ENCODE measurements at places on chromosomes 4 and X.

GRCh38 chrX:94051926-94052325, 377.9 kb downstream of the FAM133A start:
- no peak for DNase-seq

DNA sequence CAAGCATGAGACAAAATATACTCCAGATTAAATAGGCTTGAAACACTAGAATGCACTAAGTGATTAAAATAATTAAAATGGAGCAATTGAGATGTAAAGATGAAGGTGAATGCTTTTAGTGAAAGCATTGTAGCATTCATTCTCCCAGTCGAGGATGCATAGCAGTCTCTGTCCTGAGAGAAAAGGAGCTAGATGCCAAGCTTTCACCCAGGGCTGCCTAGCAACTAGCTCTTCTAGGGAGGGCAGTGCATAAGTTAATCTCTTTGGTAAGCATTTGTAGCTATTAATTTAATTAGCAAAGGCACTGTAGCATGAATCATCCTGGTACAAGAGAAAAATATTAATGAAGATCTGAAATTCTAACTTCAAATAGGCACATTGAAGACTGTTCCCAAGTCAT, 1014.8 kb downstream of the C4orf33 start:
- no peak for DNase-seq

GRCh38 chrX:23764188-23764984, 18.6 kb upstream of the SAT1 start:
- no peak for DNase-seq

GRCh38 chrX:134684956-134685355, 26.7 kb upstream of the PLAC1 start:
- no peak for DNase-seq

DNA sequence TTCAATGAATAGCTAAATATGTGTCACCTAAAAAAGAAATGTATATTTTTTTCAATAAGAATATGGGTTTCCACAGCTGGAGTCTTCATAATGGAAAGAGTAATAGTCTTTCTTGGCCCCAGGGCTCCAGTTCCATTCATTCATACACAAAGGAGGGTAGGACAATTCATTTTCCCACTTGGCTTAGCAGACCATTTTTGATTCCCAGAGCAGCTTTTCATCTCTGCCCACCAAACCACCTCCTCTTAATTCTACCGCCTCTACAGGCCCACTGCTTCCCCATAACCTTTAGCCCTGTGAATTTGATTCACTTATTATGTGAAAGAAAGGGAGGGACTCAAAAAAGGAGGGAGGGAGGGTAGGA, 129.9 kb upstream of the PAK3 start:
- no peak for DNase-seq

Data from dermis microvascular lymphatic vessel endothelial cell (primary cell).